GM20000 (cell line): ENCODE measurements at places on chromosomes 5 and 9.

- no peak for DNase-seq
These were observed 30.7 kb downstream of the ICE1 start for GRCh38 chr5:5453131-5453530.

GRCh38 chr9:33166231-33167083, 679 bp downstream of the B4GALT1 start:
- DNase-seq = peak; percentile 24

DNA sequence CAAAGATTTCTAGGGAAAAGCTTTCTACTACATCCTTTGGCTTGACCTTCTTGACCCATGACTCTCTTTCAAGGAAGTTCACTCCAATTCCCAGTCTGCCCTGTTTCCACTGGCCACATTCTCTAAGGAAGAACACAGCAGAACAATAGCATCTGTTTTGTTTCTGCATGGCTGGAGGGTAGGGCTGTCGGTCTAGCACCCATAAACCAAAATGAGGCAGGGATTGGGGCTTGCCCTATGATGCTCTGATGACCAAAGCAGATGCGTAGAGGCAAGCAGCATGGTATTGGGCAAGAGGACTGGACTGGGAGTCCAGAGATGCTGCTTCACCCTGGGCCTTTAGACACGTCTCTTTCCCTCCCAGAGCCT, 24.1 kb downstream of the GOLGA2 start:
- no peak for DNase-seq

DNA sequence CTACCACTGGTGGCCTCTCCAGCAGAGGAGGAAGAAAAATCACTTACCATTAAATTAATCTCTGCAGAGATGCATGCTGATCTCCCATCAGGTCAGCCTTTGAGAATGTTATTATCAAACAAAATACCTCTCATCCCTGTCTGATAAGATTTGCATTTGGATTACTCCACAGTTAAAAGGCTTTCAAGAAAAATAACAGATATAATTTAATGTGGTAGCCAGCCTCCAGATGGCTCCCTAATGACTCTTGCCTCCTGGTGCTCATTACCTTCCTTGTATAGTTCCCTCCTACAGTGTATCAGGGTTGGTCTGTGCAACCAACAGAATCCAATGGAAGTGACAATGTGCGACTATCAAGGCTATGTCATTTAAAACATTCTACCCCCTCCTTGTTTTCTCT, 63.6 kb upstream of the TNPO1 start:
- no peak for DNase-seq

DNA sequence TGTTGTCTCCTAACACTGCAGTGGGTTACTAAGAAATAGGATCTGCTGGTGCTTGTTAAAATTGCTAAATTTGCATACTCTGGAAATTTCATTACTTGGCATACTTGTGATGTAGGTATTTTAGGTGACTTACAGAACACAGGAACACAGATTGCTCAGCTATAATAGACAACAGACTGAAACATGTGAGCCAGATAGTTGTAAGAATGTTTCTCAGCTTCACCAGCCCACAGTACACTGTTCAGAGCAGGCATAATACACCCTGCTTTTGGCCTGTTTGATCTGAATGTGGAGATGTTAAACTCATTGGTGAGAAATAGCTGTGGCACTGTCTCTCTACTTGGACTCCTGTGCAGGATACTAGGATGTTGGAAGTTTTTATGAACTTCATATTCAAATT, 275.7 kb downstream of the CSNK1G3 start:
- DNase-seq = no peak

DNA sequence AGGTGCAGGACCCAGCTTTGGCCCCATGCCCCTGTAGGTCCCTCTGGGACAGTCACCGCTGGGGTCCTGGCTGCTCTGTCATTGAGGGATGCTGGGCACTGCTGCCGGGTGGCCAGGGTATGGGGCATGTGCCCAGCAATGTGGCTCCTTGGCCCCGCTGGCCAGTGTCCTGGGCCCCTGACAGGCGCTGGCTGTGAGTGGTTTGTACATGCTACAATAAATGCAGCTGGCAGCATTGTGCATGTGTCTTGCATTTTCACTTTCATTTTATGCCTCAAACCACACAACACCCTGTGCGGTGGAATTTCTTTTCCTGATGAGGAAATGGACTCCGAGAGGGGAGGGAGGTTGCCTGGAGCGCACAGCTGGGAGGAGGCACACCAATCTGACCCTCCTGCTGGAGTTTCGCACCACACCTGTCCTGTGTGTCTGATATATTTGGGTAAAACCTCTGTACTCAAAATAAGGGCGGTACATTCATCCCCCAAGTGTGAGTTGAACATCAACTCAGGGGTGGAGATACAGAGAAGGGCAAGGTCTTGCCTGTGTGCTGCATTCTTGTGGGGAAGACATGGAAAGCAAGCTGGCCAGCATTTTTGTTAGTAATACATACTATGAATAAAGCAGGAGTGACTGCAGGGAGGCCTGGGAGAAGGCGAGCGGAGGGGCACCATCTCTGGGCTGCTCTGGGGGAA, 11.7 kb downstream of the TSPAN17 start:
- DNase-seq = peak; percentile 26

GRCh38 chr5:18497089-18497488, 862.8 kb downstream of the TAF11L14 start:
- no peak for DNase-seq

GRCh38 chr5:148465381-148466235, 81.8 kb downstream of the FBXO38 start:
- DNase-seq = no peak

GRCh38 chr5:4907571-4907970, 232.6 kb upstream of the ADAMTS16 start:
- DNase-seq = no peak

- DNase-seq = no peak
These were observed 6.8 kb downstream of the SLC36A1 start for GRCh38 chr5:151454166-151454565.

DNA sequence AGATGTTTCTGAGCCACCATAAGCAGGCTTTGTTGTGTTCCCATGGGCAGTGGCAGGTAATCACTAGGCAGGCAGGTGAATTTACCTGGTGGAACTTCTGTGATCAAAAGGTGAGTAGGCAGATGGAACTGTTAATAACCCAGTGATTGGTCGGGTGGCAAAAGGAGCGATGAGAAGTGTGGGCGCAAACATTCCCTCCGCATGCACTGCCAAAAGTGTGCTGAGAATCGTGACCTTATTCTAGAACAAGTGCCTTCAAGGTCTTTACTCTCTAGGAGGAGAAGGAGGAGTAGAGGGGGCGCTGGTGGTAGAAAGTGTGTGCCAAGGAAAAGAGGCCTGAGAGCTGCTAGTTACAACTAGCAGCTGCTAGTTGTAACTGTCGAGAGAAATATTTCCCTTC, 3.3 kb downstream of the OTULINL start:
- DNase-seq = no peak

DNA sequence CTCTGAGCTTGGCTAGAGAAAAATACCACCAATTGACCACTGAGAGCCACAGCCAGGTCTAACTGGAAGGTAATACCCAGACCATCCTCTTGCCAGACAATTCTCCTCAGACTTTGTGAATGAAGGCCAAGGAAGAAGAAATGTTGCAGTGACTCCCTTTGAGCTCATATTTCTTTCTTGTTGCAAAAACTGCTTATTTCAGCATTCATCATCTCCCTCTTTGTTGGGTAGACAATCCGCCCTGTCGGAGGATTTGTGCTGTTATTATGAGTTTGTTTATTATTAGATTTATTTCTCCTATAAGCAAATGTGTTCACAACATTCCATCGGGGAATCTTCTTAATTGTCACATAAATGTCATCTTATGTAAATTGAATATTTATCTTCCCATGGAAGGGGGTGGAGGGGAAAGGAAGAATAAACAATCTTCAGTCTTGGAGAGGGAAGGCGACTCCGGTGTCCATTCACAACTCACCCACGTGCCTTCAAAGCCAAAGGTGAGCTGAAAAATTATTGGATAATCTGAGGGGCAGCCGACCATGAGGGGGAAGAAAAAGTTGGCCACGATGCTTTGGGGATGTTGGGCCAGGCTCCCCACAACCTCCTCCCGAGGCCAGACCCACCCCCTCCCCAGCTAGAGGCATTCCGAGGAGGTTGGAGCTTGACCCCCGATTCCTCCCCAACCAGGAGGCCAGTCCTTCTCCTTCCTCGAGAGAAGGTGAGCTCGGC, 1.8 kb upstream of the JADE2 start:
- DNase-seq = no peak
